Placental epithelial cell (primary cell): ENCODE measurements at places on chromosomes 2 and 18. TPM values are rescaled to one million over a fixed set of nuclear protein-coding genes. Genes with fewer than 3 reads are reported as not detected.

Gene CFAP210
- not detected in 2 replicates for total RNA-seq

Gene FABP1
- not detected in 2 replicates for total RNA-seq

Gene RPRM
- not detected in 2 replicates for total RNA-seq

Gene LRRFIP1
- total RNA-seq = 127 and 146 TPM in 2 replicates

Gene CXCR4
- not detected in 2 replicates for total RNA-seq

Gene ARL6IP6
- total RNA-seq = 29.6 and 38.1 TPM in 2 replicates

Gene CCDC74B
- 2.0 and 4.7 TPM in 2 replicates for total RNA-seq

Gene RND3
- total RNA-seq = 95.8 and 111 TPM in 2 replicates

Gene PARD3B
- total RNA-seq = 0.39 and 0.43 TPM in 2 replicates

Gene EVA1A
- 55.0 and 88.3 TPM in 2 replicates for total RNA-seq

Gene GNAL
- total RNA-seq = 0.43 and 0.79 TPM in 2 replicates

Gene LYPD1
- total RNA-seq = not detected in 2 replicates

Gene SERPINB7
- 0.79 and 15.1 TPM in 2 replicates for total RNA-seq

Gene NT5DC4
- total RNA-seq = not detected in 2 replicates

Gene DSG3
- total RNA-seq = 32.2 and 43.5 TPM in 2 replicates

Gene ALMS1
- 17.7 and 19.6 TPM in 2 replicates for total RNA-seq

Gene ANO7
- under 0.01 TPM in 1 of 2 replicates, not detected in the other for total RNA-seq

Gene SANBR
- total RNA-seq = 8.7 and 15.3 TPM in 2 replicates

Gene CROCC2
- total RNA-seq = not detected in 2 replicates

Gene C2orf49
- 11.8 and 13.3 TPM in 2 replicates for total RNA-seq

Gene RPIA
- 5.7 and 7.1 TPM in 2 replicates for total RNA-seq

Gene AOX1
- total RNA-seq = 3.5 and 23.0 TPM in 2 replicates

Gene C18orf54
- 2.0 TPM in 2 replicates for total RNA-seq

Gene CCDC148
- total RNA-seq = 0.11 TPM in 1 of 2 replicates, not detected in the other

Gene STEAP3
- total RNA-seq = 0.39 and 5.2 TPM in 2 replicates

Gene IL1RL2
- 10.6 and 13.7 TPM in 2 replicates for total RNA-seq

Gene WDR54
- 27.9 and 43.5 TPM in 2 replicates for total RNA-seq

Gene UGT1A3
- 0.43 TPM in 1 of 2 replicates, not detected in the other for total RNA-seq

Gene GKN1
- total RNA-seq = not detected in 2 replicates

Gene ABCG8
- not detected in 2 replicates for total RNA-seq

Gene PAX8
- total RNA-seq = 1.6 and 3.4 TPM in 2 replicates

Gene MAP3K19
- not detected in 2 replicates for total RNA-seq

Gene LMAN1
- 150 and 220 TPM in 2 replicates for total RNA-seq

Gene TLX2
- total RNA-seq = not detected in 2 replicates

Gene RBKS
- 0.43 and 2.4 TPM in 2 replicates for total RNA-seq

Gene CUL3
- total RNA-seq = 38.9 and 58.5 TPM in 2 replicates

Gene BOLL
- not detected in 2 replicates for total RNA-seq

Gene AKAIN1
- not detected in 2 replicates for total RNA-seq

Gene MGAT4A
- 0.33 and 0.39 TPM in 2 replicates for total RNA-seq

Gene TUBB8B
- total RNA-seq = not detected in 2 replicates

Gene DPP10
- 0.11 TPM in 1 of 2 replicates, not detected in the other for total RNA-seq

Gene NYAP2
- not detected in 2 replicates for total RNA-seq
